ENCODE measurements at places on chromosomes 3 and 15.

DNA sequence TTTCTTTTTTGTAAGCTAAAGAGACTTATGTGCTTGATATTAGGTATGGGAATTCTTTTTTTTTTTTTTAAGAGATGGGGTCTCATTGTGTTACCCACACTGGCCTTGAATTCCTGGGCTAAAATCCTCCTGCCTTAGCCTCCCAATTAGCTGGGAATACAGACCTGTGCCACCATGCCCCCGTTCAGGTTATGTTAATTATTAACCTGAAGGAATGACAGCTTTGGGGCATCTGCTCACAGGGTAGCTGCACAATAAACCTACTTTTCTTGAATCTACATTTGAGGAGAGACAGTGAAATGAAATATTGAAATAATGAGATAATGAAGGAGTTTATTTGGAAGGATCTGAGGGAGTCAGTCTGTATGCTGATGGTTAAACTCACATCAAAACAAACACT, 158.2 kb upstream of the FAM3D start:
- no peak for DNase-seq

DNA sequence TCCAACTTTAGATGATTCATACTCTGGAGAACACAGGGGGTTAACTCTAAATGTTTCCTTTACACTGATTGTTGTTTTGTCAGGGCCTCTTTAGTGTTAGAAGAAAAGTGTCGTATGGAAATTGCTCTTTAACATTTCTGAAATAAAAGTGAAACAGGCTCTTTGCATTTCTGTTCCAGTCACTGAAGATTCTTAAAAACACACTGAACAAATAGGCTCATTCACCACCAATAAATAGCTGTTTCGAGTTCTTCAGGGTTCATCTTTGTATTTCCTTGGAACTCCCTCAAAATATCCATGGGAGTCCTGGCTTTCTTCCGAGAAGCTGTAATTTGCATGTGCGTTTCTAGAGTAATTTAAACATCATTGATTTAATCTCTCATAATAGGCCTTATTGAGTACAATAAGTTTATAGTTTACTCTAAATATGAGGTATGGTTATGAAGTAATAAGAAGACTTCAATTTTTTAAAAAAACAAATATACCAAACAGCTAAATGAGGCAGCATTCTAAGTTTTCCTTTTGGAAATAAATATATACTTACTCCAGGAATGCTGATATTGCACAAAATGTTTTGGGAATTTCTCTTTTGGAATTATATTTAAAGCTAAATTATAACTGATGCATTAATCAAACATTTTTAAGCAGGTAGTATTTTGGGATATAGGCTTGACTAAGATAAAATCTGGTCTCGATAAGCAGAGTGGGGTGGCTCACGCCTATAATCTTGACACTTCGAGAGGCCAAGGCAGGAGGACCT, 327.4 kb downstream of the EPHA3 start:
- no peak for DNase-seq

- no peak for DNase-seq
These were observed 102.0 kb upstream of the IGF1R start for GRCh38 chr15:98546329-98546728.

- no peak for DNase-seq
These were observed 4.6 kb downstream of the WDR93 start for GRCh38 chr15:89695198-89695597.

GRCh38 chr3:129549006-129549800, 6.2 kb downstream of the H1-8 start:
- no peak for DNase-seq

- no peak for DNase-seq
These were observed 206.9 kb downstream of the ZNF385D start for GRCh38 chr3:21544076-21544462.

DNA sequence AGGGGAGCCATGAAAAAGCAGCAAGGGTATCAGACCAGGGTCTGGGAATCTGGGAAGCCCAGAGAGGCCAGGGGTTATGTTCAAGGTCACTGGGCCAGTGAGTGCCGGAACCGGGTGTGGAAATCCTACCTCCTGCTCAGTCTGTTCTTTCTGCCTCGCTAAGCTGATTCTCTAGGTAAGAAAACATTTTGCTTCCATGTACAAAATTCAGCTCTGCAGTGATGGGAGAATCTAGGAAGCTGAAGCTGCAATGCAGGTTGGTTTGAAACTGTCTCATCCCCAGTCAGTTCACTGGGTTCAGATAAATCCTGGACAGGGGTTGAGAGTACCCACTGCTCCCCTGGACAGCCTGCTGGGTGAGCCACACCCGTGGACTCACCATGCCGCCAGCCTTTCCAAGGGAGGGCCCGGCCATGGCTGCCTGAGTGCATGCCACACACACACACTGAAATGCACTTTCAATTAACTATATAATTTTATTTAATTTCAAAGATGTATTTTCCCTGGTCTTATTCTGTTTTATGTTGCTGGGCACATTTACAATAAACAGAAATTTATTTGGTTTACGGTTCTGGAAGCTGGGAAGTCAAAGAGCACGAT, 108.4 kb downstream of the CORO2B start:
- DNase-seq = no peak

Data from nucleus accumbens (tissue), 56 donors.